ENCODE measurements at places on chromosomes 2 and 18. TPM values are rescaled to one million over a fixed set of nuclear protein-coding genes. Genes with fewer than 3 reads are reported as not detected.

The DAW1 gene
- polyA plus RNA-seq, result not detected

The SLC4A3 gene
- 40.0 TPM for polyA plus RNA-seq

The CRACDL gene
- polyA plus RNA-seq, result 0.88 TPM

The ALPI gene
- not detected for polyA plus RNA-seq

- DNase-seq, result peak; percentile 48
Measured at GRCh38 chr18:76399613-76400391, 95.2 kb downstream of the ZNF516 start.

GRCh38 chr2:88671786-88672427 lies 19.6 kb upstream of the RPIA start:
- no peak for DNase-seq

DNA sequence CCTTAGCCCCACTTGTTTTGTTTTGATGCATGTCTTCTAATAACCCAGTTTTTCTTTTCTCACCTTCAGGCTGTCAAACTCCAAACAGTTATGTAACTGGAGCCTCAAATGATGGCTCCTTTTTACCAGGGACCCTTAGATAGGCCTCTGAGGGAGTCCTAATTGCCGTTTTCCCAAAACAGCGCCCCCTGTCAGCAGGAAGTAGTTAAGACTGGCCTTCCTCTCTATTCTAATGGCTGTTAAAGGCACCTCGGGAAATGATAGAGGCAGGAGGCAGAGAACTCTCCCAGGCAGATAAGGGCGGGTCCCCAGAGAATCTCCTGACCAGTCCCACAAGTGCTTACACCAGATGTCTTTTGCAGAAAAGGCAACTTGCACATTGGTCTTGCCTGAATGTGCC lies 123.2 kb downstream of the KCNS3 start:
- no peak for DNase-seq

- no peak for DNase-seq
Measured at GRCh38 chr2:213862407-213863076, 548.3 kb upstream of the VWC2L start.

- no peak for DNase-seq
Measured at GRCh38 chr18:29892960-29893558, 1149.5 kb downstream of the DSC3 start.

GRCh38 chr2:173086518-173087213 lies 11.0 kb downstream of the MAP3K20 start:
- no peak for DNase-seq

All from adrenal gland (tissue), 19 donors.